Aorta (tissue), 5 donors: ENCODE measurements at places on chromosomes 2 and 18. TPM values are rescaled to one million over a fixed set of nuclear protein-coding genes. Genes with fewer than 3 reads are reported as not detected.

DNA sequence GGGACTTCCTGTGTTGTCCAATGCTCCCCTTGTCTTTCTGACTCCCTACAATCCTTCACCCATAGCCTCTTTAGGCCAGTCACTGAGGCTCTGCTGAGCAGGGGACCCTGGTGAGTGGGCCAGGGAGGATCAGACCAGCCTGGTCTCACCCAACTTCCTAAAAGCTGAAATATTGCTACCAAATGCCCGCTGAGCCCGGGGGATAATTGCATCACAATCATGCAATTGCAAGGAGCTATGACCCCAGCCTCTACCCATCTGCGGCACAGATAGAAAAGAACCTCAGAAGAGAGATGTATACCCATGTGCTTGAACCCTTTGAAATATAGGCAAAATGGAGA, 3.7 kb upstream of the SP100 start:
- no peak for DNase-seq

DNA sequence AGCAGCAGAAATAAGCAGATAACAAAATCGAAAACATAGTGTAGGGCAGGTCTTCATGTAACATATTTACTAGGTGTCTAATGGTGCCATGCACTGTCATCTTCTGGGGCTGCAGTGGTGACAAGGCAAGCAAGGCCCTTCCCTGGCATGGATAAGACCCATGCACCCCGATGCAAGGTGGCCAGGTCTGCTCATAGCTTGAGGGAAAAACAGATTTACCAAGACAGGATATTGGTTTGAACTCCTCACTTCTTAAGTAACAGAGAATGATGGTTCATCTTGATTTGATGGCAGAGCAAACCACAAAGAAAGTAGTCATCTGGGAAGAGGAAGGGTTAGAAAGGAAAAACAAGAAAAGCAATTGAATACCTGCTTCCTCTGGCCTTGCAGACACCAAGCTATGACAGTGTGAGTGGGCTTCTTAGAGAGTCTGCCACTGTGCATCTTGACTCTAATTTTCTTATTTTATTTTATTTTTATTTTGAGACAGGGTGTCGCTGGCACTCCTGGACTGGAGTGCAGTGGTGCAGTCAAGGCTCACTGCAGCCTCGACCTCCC, 35.8 kb upstream of the EML6 start:
- no peak for DNase-seq

DNA sequence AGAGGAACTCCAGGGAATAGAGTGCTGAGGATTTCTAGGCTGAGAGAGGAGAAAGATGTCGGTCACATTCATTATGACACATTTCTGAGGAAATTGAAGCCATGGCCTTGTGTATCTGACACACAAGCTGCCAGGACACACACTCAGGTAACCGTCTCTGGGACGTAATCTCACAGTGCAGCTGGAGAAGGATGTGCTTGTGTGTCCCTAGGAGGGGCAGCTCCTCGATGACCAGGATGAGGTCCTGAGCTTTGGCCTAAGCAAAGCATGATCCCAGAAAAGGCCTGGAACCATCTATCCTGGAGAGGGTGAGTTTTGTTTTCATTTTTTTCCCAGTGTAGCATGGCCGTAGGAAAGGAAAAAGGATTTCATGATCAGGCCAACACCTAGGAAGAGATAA, 102.2 kb downstream of the CAPN13 start:
- no peak for DNase-seq

DNA sequence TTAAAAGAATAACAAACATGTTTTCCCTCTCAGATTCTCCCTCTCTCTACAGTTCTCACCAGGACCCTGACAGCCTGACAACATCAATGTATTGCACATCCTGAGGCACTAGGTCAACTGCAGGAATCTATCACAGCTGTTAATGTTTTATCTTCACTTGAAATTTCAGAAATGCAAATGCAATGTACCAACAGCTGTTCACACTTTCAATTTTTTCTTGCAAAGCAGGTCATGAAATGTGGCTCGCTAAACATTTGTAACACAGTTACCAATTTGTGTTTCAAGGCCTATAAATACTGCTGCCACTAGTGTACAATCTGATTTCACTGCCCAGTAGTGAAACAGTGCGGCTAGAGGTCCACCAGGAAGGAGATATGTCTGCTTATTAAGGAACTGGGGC, 147.8 kb downstream of the EXOC6B start:
- no peak for DNase-seq

DNA sequence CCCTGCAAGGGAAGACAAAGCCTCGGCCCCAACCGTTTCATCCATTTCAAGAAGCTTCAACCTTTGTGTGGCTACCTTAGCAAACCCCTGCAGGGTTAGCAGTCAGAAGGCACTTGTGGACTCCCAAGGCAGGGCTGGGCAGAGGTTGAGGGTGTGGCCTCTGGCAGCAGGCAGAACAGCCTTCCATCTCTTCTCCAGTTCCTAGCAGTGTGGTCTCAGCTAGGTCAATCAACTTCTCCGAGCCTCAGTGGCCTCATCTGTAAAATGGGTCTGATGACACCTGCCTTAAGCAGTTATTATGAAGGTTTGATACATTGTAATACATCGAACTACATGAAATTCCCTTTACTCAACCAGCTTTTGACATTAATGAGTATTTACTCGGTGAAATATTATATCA, 6.8 kb upstream of the PRSS56 start:
- no peak for DNase-seq

DNA sequence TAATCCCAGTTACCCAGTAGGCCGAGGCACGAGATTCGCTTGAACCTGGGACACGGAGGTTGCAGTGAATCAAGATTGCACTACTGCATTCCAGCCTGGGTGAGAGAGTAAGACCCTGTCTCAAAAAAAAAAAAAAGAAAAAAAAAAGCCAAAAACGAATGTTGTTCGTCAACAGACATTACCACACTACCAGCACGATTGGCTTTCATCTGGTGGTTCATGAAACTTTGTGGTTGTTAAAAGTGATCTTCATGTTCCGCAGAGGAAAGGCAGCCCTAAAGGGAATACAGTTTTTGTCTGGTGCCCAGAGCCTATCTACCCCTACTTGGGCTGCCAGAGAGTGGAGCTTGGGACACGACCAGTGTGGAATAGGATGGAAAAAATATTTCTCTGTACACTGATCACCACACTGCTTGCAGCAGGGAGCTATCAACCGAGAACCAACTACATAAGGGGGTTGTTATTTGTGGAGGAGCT, 13.6 kb upstream of the CXCR4 start:
- DNase-seq: no peak

GCC2 gene
- 10.8 TPM for polyA plus RNA-seq
